ENCODE measurements at places on chromosomes 12 and 14.
A peak's percentile ranks its signal among the peaks of the same experiment; 100 is the strongest.

DNA sequence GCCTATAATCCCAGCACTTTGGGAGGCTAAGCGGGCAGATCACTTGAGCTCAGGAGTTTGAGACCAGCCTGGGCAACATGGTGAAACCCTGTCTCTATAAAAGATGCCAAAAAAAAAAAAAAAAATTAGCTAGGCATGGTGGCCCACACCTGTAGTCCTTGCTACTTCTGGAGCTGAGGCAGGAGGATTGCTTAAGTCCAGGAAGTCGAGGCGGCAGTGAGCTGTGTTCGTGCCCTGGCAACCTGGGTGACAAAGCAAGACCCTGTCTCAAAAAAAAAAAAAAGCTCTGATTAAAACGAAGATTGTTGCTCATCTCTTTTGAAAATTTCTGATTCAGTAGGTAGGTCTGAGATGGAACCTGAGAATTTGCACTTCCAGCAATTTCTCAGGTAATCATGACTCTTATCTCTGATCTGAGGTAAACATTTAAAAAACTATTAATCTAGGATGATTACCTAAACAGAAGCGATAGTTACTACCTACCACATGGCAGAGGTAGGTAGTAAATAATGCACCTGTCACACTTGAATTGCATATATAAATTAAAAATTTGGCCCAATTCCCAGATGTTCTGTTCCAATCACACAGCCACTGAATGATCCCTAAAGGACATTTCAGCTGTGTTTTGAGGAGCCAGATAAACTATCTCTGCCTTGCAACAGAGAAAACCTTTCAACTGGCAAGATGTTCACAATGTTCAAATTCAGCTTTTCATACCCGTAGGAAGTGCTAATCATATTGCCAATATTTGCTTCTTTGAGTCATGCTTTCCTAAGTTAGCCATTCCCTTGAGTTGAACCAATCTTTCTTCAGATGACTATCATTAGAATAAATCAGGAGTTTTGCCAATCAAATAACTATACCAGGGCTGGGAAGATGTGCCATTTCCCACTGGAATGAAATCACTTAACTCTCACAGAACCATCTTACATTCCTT is 4.2 kb upstream of the TEP1 start:
- DNase-seq = no peak

GRCh38 chr14:32252030-32252670 is 49.1 kb upstream of the RNU6-8 start:
- DNase-seq = peak; percentile 75

GRCh38 chr12:52317468-52318052 is 3.6 kb downstream of the KRT83 start:
- no peak for DNase-seq

- DNase-seq = peak; percentile 36
Observed at GRCh38 chr12:63955831-63956666, 111.5 kb downstream of the SRGAP1 start.

DNA sequence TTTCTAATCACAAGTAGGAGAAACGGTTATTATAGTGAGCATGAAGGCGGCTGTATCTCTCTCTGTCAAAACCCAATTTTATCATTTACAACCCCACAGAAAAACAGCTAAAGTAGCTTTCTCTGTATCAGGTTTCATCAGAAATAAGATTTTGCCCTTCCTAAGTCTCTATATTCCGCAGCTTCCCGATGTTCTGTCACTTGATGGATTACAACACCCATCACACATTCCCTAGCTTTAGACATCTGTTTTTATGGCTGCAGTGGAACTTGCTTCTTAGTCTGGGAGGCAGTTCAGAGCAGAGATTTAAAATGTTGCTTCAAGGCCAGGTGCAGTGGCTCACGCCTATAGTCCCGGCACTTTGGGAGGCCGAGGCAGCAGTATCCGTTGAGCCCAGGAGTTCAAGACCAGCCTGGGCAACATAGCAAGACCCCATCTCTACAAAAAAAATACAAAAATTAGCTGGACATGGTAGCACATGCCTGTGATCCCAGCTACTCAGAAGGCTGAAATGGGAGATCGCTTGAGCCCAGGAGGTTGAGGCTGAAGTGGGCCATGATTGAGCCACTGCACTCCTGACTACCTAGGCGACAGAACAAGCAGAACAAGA is 27.6 kb upstream of the FOXN3 start:
- DNase-seq = no peak

GRCh38 chr12:55741931-55742680 is 816 bp upstream of the GDF11 start:
- no peak for DNase-seq

GRCh38 chr12:66003951-66004350 is 126.6 kb downstream of the LLPH start:
- DNase-seq = no peak

GRCh38 chr14:68574906-68575305 is 218.0 kb downstream of the ZFP36L1 start:
- peak; percentile 37 for DNase-seq

GRCh38 chr12:100632445-100632892 is 59.0 kb downstream of the GAS2L3 start:
- no peak for DNase-seq

- DNase-seq = no peak
Observed at GRCh38 chr12:45483571-45483970, 245.9 kb upstream of the ARID2 start.

GRCh38 chr12:49673446-49674317 is 33.5 kb downstream of the FMNL3 start:
- peak; percentile 96 for DNase-seq

GRCh38 chr14:32667287-32667686 is 271.4 kb upstream of the NPAS3 start:
- DNase-seq = no peak

Measured in AG08395 (cell line).